H1 (cell line): ENCODE measurements at places on chromosomes 12 and 14. TPM values are rescaled to one million over a fixed set of nuclear protein-coding genes. Genes with fewer than 3 reads are reported as not detected.
A peak's percentile ranks its signal among the peaks of the same experiment; 100 is the strongest.

The OAS3 gene
- total RNA-seq, result 0.73 and 1.1 TPM in 2 replicates

The ACOT4 gene
- total RNA-seq, result 0.48 and 0.80 TPM in 2 replicates

DNA sequence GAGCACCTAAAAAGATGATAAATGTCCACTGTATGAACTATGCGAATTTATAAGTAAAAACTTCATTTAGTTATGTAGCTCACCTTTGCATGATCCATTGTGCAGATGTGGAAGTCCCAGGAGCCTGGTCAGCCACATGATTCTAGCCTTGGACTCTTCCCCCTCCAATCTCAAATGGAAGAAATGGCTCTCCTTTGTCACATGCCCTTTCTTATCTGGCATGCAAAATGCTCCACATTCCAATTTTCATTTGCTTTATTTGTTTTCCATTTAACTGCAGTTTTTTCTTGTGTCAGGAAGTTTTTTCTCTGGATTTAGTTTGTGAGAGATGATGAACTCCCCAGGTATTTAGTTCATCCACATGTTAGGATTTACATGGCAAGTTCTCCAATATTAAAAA is 73.8 kb downstream of the DYRK2 start:
- DNase-seq, result no peak

GRCh38 chr12:67078957-67079356 is 190.2 kb upstream of the CAND1 start:
- DNase-seq, result no peak

GRCh38 chr12:52337054-52337453 is 15.9 kb upstream of the KRT83 start:
- no peak for DNase-seq

DNA sequence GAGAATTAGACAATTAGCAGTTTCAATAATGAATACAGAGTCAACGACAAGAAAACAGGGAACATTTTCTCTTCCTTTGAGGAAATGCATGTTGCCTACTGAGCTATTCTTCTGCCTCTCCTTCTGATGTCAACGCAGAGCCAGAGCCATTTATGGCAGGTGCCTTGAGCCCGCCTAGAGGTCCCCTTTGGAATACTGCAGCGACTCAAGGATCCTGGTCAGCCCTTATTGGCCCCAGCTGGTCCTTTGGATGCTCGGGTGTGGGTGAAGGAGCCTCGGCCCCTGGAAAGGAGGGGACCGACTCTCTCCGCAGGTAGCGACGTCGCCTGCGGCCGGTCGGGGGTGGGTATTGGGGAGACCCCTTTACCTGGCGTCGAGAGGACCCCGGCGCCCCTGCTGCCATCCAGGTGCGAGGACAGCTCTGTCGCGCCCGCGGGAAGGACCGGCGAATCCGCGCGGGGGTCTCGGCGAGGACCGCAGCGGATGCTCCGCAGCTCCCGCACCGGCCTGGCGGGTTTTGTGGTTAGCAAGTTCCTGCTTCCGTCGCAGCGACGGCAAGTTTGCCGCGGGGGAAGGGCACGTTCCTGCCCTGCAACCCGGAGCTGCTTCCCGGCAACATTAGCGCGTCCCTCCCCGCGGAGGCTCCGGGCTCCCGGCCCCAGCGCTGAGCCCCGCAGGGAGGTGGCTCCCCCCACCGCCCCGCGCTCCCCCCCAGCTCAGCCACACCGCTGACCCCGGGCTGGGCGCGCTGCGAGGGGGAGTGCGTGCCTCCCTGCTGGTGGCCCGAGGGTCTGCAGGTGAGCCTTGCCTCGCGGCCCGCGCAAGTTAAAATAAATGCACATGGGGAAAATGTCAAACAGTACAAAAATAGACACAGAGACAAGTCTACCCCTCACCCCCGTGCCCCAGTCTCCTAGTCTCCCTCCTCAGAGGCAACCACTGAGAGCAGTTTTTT is at the start of gene MANSC1:
TSS of gene MANSC1 (minus strand) at position 532 of the 955 bp plus-strand sequence. CDS start 6,928 bp downstream, outside the sequence.
- DNase-seq, result peak; percentile 82

GRCh38 chr14:41743140-41743539 is 136.5 kb downstream of the LRFN5 start:
- no peak for DNase-seq

- no peak for DNase-seq
Observed at GRCh38 chr12:100795174-100795799, 711 bp downstream of the ANO4 start.

DNA sequence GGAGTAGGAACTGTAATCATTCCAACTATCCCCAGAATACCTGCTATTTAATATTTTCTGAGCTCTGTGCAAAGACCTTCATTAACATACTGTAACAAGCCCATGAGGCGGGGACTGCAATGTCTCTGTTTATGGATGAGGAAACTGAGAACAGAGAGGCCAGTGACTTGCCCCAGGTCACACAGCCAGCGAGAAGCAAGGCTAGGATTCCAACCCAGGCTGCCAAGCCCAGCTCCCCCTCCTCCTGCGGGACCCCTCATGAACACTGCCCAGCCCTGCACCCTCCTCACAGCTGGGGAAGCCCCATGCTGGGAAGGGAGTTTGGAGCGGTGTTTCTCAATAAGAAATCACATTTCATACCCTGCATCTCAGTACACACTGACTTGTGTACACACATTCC is 10.9 kb downstream of the HVCN1 start:
- no peak for DNase-seq

DNA sequence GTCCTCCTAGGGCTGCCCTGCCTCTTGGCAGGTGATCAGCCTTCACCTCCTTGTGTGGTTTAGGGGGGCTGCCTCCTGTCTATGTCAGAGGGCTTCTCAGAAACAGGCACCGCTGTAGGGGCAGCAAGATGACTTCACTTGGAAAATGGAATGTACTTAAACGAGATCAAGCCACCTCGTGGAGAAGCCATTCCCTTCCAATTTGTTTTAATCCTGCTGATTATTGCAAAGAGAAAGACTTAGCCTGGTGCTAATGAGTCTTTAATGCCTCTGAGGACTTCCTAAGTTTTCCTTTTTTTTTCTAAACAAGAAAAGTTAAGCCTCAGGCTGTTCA is 62.3 kb upstream of the RFLNA start:
- DNase-seq, result no peak

- DNase-seq, result peak; percentile 38
Observed at GRCh38 chr12:63276537-63277365, 125.8 kb upstream of the AVPR1A start.

DNA sequence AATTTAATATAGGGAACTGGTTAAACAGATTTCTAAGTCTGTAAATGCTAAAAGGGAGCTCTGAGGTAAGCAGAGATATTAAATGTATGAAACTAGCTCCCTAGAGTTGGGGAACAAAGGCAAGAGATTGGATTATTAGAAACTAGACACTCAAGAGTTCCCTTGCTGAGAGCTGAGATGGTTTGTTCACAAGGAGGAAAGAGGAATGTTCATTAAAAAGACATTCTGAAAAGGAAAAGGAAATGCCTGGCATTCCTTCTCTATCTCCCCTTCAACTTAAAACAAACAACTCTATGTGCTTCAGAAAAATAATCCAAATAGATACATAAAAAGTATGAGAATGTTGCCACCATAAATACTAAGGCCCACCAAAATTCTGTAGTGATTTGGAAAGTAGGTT is 73.7 kb downstream of the GALNT4 start:
- DNase-seq, result no peak

DNA sequence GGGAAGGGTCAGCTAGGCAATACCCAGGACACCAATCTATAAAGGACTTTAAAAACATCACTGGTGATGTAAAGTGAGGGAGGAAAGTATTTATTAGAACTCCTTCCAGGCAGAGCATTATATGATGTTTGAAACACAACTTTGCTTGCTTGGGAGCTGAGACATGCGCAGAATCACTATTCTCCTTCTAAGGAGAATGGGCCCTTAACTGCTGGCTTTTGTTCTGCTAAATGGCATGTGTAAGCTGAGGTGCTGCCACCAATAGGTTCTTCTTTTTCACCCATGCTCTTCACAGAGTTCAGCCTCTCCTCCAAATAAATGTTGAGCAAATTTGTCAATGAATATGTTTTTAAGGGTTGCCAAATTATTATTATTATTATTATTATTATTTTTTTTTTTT is 3.9 kb downstream of the STAC3 start:
- no peak for DNase-seq

- no peak for DNase-seq
Observed at GRCh38 chr14:32366256-32366879, 37.3 kb downstream of the AKAP6 start.
